ENCODE measurements at places on chromosomes 1 and 21.

DNA sequence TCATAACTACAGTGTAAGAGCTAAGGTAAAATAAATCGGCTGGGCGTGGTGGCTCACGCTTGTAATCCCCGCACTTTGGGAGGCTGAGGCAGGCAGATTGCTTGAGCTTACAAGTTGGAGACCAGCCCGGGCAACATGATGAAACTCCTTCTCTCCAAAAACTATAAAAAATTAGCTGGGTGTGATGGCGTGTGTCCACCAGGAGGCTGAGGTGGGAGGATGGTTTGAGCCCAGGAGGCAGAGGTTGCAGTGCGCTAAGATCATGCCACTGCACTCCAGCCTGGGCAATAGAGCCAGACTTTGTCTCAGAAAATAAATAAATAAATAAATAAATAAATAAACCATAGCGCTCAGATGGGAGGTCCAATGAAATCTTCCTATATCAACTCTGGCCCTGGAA, 16.7 kb upstream of the FAM110D start:
- DNase-seq, result no peak

DNA sequence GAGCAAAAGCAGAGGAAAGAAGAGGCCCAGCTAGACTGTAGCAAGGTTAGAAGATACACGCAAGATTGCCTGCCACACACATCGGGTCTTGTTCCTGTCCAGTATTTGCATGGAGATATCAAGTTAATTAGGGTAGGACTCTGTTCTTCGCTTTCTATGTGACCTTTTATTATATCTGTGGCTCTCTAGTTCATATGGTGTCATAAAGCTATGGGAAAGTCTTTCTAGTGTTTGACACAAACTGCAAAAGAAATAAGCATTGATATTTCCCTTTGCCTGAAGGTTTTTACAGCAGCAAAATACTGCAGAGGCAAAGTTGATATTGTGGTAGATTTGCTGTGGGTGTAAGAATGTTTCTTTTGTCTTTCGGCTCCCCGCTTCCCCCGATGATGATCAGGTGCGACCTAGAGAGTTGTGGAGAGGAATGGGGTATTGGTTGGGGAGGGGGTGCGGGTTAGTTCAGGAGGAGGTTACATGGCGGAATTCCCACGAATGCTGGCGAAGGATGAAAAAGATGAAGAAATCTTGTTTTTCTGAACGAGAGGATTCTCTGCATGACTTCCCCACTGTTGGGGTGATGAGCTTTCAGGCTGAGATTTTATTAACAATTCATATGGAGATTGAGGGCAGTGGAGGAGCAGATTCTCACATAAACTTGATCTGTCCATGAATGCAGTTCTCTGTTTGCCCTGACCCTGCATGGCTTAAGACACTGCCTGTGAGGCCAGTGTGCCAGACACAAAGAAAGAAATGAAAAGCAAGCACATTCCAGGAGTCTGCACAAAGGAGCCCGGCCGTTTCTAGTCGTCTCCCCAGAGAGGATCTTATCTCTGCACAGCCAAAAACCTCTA, 550.2 kb downstream of the USP25 start:
- DNase-seq, result no peak

DNA sequence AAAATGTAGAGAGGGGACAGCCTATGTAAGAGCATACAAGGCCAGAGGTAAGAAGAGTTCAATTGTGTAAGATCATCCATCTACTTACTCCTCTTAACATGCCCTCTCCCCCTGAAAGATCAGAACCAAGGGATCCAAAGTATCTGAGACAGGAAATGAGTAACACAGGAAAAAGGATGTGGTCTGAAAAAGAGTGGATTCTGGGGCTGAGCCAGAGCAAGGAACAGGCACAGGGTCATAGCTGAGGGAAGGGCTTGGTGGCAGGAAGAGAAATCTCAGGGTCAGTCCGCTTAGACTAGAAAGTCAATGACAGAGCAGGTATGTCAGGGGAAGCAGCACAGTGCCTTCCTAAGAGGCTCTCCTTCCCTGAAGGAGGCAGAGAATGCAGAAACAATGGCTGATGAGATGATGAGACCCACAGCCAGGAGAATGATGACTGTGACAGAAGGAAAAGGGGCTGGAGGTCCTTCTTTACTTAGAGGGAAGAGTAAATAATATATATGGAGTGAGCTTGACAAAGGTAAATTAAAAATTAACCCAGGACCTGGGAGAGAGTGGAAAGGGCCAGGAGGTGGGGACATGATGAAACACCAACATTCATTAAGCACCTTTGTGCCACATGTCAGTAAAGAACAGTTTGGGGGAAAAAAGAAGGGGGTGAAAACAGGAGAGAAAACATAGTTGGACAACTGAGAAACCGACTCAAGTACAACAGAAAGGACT, 26.2 kb upstream of the A3GALT2 start:
- DNase-seq, result no peak

DNA sequence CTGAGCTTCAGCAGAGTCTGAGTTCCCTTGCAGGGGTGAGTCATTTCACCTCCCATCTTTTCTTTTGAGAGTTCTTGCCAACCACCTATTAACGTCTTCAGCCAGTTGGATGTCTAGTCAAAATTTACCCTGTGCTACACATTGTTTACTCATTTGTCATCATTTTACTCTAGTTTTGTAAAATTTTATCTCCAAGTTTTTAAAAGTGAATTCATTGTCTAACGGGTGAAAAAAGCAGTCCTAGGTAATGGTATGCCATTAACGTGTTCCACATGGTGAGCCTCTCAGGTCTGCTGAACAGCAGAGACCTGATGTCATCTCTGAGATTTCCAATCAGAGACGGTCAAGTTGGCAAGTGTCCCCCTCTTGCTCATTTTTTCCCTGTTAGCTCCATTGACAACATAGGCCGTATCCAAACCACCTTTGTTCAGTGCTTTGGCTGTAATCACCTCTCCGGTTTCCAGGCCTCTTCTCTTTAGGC, 85.4 kb downstream of the TBX15 start:
- no peak for DNase-seq

GRCh38 chr1:213685992-213686582, 301.7 kb upstream of the PROX1 start:
- no peak for DNase-seq

GRCh38 chr1:43286115-43286514, 734 bp upstream of the C1orf210 start:
- DNase-seq, result no peak

DNA sequence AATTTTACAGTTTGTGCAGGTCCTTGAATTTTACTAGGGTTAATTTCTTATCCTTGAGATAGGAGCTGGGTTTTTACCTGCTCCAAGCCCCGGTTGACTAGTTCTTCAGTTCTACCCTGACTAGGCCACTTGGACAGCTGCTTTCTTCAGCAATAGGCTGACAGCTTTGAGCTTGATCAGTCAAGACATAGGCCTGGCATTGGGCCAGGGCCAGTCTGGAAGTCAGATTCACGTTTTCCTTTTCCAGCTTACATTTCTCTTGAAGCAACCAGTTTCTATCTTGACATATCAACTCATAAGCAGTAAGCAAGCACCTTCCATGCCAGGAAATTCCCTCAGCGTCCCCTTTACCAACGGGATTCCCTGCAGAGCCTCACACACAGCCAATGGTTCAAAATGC, 63.7 kb upstream of the AJAP1 start:
- no peak for DNase-seq

GRCh38 chr21:39181205-39181818, 1.9 kb downstream of the PSMG1 start:
- DNase-seq, result no peak

DNA sequence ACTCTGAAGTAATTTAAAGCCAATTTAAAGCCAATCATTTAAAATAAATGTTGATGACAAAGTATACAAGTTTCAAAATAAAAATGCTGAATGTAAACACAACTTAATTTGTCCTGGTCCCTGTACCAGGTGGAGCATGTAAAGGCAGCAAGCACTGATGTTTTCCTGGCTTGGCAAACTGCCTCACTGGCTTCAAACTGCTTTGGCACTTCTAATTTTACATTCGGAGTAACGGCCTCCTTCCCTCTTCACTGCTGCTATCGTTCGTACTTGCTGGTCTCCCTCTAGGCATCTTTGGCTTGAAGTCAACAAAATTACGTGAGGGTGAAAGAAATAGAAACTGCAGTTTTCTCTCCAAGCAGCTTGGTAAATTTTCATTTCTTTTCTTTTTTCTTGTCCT, 287.9 kb downstream of the LTN1 start:
- no peak for DNase-seq

DNA sequence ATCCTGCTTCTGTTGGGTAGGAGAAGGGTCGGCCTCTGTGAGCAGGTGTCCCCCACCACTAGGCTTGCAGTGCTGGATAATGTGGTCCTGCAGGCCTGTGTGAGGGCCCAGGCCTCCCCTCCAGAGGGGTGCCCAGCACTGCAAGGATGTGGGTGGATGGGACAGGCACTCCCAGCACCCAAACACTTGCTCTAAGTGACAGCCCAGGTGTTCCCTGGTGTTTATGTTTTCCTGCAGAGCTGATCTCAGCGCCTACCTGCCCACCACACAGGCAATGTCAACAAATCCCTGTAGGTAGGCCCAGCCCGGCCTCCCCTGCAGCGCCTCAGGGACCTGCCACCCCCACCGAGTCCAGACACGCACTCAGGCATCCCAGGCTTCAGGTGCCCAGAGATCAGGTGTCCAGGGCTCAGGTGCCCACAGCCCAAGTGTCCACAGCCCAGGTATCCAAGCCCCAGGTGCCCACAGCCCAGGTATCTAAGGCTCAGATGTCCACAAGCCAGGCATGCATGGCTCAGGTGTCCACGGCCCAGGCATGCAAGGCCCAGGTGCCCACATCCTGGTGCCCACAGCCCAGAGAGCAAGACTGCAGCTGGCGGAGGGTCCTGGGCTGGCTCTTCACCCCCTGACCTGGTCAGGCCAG, 59.2 kb downstream of the WNT9A start:
- peak; percentile 91 for DNase-seq

DNA sequence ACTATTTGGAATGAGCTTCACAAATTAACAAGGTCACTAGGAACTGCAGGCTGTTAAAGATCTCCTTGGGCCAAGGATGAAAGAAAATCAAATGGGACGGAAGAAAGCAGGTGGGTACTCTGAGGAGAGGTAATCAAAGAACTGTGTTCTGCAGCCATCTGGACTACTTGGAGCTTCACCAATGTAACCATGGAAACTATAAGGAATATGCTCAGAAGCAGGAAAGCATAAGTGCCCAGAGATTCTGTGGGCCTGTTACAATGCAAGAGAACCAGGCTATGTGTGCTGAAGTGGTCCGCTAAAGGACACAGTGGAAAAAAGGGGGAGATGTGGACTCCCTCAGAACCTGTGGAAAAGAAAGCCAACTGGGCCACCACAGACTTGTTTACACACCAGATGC, 238.5 kb downstream of the PTGER3 start:
- no peak for DNase-seq

GRCh38 chr1:27045973-27046558, 33.4 kb upstream of the TENT5B start:
- DNase-seq, result no peak

GRCh38 chr1:53196017-53196484, 573 bp upstream of the CPT2 start:
- DNase-seq, result no peak

- no peak for DNase-seq
Observed at GRCh38 chr1:192609110-192610079, 26.6 kb upstream of the RGS13 start.

DNA sequence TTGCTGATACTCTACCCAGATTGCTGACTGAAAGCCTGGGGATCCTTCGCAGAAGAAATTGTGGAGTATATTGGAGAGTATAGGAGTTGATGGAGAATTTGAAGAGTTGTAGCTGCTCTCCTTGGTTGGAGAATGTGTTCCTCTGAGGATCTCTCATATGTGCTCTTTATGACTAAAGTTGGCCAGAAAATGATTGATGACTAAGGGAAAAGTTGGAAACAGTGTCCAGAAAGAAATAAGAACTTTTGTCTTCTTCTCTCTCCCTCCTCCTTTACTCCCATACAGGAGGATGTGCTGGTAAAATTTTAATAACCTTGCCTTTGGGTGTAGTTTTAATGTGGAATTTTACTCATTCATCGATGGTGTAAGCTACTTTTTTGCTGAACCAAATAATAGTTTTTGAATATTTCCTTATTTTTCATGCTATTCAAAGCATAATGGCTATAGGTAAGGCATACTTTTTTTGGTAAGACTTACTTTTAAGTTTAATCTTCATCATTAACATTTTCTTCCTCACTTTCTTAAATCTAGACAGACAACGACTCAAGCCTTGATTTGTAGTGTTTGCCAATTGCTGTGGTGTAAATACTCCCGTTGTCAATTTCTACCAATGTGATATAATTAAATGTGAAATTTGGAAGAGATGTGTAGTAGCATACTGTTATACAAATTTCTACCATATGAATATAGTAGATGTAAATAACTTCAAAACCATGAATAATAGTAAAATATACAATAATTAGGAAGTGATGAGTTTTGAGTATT, 13.7 kb downstream of the C1orf141 start:
- no peak for DNase-seq

DNA sequence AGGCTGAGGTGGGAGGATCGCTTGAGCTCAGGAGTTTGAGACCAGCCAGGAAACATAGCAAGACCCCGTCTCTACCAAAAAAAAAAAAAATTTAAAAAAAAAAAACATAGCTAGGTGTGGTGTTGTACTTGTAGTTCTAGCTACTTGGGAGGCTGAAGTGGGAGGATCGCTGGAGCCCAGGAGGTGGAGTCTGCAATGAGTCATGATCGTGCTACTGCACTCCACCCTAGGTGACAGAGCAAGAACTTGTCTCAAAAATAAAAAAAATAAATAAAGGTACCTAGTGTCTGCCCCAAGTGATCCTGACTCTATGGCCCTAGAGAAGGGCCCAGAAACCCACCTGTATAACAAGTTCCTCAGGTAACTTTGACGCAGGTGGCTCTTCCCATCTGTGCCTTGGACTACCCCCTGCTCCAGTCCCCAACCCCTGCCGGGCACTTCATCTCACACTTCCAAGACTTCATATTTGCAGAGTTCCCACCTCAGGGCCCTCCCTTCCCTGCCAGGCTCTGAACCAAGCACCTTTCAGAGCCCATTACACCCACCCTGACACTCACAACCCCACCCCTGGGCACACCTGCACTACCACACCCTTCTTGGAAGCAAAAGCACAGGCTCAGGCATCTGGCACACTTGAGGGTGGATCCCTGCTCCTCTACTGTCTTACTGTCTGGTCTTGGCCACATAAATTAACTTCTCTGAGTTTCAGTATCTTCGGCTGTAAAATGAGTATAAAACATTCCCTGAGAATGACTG, 80.2 kb upstream of the KLHDC7A start:
- no peak for DNase-seq

- no peak for DNase-seq
Observed at GRCh38 chr1:246114369-246114768, 392.7 kb downstream of the SMYD3 start.

- DNase-seq, result no peak
Observed at GRCh38 chr1:88742531-88742930, 58.5 kb downstream of the PKN2 start.

- no peak for DNase-seq
Observed at GRCh38 chr1:7861452-7861851, 8.6 kb upstream of the UTS2 start.

GRCh38 chr1:168477792-168478191, 66.0 kb downstream of the XCL2 start:
- DNase-seq, result no peak
